CD4-positive, alpha-beta memory T cell (primary cell): ENCODE measurements at places on chromosomes 5 and 9. TPM values are rescaled to one million over a fixed set of nuclear protein-coding genes. Genes with fewer than 3 reads are reported as not detected.

- H3K4me1 ChIP-seq = peaks cover 3% of the 10 kb centered on the region
- H3K36me3 ChIP-seq = no peaks in the 10 kb centered on the region
- peak; percentile 10 for DNase-seq
- H3K27ac ChIP-seq = no peak within 1 kb of the TSS
Measured at GRCh38 chr5:103562453-103563157, at the start of gene NUDT12. Gene NUDT12, minus strand, starts transcription at chr5:103562789. Its CDS starts 2,541 bp downstream, at chr5:103560248.

IFNB1 gene
- polyA plus RNA-seq = not detected

GRCh38 chr9:112194969-112195431 lies 19.9 kb upstream of the SUSD1 start:
- no peak overlapping the region for H3K4me3 ChIP-seq
- DNase-seq = no peak
- no peak overlapping the region for H3K27ac ChIP-seq
- no peaks in the 10 kb centered on the region for H3K27me3 ChIP-seq
- H3K4me1 ChIP-seq = no peaks in the 10 kb centered on the region
- H3K36me3 ChIP-seq = no peaks in the 10 kb centered on the region

CA9 gene
- not detected for polyA plus RNA-seq

DNA sequence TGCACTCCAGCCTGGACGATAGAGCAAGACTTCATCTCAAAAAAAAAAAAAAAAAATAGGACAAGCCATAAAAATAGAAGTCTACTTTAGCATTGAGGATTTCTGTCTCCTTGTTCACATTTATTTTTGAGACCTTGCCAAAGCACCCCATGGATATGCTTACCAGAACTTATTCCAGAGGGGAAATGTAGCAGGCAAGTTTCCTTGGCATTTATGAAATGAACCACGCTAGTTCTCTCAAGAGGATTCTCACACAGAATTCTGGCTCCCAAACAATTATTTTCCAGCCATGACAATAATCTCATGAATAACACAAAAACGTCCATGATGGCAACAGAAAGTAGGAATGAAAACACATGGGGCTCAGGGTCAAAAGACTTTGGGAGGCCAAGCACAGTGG lies 23.4 kb upstream of the GPX8 start:
- H3K27me3 ChIP-seq = no peaks in the 10 kb centered on the region
- H3K27ac ChIP-seq = no peak overlapping the region
- peaks cover 11% of the 10 kb centered on the region for H3K4me1 ChIP-seq
- no peak for DNase-seq
- no peaks in the 10 kb centered on the region for H3K36me3 ChIP-seq
- H3K4me3 ChIP-seq = no peak overlapping the region

MARVELD2 gene
- polyA plus RNA-seq = 1.5 TPM

DNA sequence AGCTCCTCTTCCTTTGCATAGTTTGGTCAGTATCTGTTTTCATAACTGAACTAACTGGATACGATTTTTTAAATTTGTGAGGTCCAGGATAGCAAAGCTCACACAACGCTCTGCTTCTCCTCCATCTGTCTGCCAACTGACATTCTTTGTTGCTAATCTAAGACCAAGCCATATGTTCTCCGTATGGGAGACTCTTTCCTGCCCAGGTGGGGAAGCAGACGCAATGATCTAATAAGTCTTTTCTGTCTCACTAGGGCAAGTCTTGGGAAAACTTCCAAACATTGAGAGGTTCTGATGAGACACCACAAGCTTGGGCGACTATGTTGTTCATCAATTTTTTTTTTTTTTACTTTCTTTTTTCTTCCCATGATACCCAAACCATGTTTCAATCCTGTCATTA lies 558.5 kb downstream of the EFNA5 start:
- no peak for DNase-seq
- no peaks in the 10 kb centered on the region for H3K4me1 ChIP-seq
- no peak overlapping the region for H3K27ac ChIP-seq
- no peak overlapping the region for H3K4me3 ChIP-seq

DNA sequence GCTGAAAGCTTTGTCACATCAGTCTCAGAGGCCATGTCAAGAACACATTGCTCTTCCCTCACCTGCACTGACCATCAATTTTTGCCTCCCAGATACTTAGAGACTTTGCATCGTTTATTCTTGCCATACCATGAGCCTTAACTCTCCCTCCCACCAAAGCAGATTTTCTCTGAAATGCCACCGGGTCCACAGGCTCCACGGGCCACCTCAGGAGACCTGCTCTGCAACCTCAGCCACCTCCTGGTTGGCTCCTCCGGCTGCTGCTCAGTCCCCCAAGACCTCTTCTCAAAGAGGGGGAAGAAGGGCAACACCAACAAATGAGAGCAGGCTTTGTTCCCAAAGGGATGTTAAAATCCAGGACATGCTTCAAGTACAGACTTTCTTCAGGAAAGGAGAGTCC lies 400.5 kb downstream of the SPOCK1 start:
- no peak for DNase-seq
- no peaks in the 10 kb centered on the region for H3K4me1 ChIP-seq
- H3K4me3 ChIP-seq = no peak overlapping the region
- H3K36me3 ChIP-seq = no peaks in the 10 kb centered on the region
- no peaks in the 10 kb centered on the region for H3K27me3 ChIP-seq
- no peak overlapping the region for H3K27ac ChIP-seq

DNA sequence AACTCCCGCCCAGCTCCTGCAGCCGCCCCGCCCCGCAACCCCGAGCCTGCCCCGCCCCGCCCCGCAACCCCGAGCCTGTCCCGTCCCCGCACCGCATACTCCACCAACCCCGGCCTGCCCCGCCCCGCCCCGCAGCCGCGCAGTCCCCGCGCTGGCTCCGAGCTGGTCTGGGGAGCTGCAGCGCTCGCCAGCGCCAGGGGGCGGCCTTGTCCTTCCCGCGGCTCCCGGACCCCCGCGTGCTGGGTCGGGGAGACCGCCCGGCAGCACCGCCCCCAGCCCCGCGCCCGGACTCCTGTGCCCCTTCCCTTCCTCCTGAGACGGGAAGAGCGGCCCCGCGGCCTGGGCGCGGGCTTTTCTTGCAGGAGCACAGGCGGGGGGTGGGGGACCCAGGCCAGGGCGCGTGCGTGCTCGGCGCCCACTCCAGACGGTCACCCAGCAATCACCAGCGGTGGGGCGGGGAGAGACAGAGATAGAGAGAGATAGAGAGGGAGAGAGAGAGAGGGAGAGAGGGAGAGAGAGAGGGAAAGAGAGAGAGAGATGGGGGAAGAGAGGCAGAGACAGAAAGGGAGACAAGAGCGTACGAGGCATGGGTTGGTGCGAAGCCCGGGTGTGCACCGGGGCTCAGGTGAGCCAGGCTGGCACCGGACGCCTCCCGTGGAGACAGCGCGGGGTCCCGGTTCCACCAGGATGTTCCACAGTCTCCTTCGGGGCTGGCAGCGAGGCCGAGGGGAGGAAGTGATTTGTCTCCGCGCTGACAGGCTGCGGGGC lies 14.7 kb upstream of the TMEM250 start:
- H3K36me3 ChIP-seq = no peaks in the 10 kb centered on the region
- no peak for DNase-seq
- peaks cover 7% of the 10 kb centered on the region for H3K4me1 ChIP-seq
- H3K4me3 ChIP-seq = no peak overlapping the region
- peaks cover 4% of the 10 kb centered on the region for H3K27me3 ChIP-seq

GRCh38 chr9:115202181-115202580 lies 84.2 kb upstream of the TNC start:
- H3K36me3 ChIP-seq = no peaks in the 10 kb centered on the region
- no peak overlapping the region for H3K27ac ChIP-seq
- no peak for DNase-seq
- no peaks in the 10 kb centered on the region for H3K27me3 ChIP-seq

DNA sequence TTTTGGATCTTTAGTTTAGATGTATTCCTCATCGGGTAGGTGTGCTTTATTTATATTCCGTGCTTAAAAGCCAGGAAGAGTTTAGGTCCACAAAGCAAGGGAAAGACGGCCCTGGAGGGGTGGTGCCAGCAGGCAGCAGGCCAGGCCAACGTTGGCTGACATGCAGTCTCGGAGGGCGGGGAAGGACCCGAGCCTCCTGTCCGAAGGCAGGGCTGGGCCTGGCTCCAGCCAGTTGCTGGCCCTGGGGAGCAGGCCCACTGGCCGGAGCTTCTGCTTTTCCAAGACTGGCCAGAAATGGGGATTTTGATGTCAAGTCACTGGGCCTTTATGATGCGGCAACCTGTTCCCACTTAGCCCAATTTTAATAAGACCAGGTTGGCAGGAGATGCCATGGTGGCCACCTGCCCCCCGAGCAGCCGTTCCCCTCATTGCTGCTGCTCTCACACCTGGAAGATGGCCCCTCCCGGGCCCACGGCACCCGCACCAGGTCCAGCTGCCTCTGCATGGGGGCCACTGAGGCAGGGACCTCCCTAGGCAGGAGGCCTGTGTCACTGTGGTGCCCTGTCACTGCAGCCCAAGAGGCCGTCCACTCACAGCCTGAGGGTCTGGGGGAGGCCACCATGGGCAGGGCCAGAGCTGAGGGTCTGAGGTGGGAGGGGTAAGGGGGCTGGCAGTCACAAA lies 23.2 kb downstream of the LPCAT1 start:
- H3K4me3 ChIP-seq = no peak overlapping the region
- peaks cover 24% of the 10 kb centered on the region for H3K4me1 ChIP-seq
- H3K27ac ChIP-seq = no peak overlapping the region
- no peak for DNase-seq
- H3K27me3 ChIP-seq = no peaks in the 10 kb centered on the region

GRCh38 chr5:145557345-145557744 lies 277.8 kb downstream of the PRELID2 start:
- H3K36me3 ChIP-seq = no peaks in the 10 kb centered on the region
- DNase-seq = no peak
- H3K4me3 ChIP-seq = no peak overlapping the region
- no peaks in the 10 kb centered on the region for H3K27me3 ChIP-seq
- no peaks in the 10 kb centered on the region for H3K4me1 ChIP-seq

- peak overlapping the region; percentile 38 for H3K4me3 ChIP-seq
- H3K36me3 ChIP-seq = peaks cover 49% of the 10 kb centered on the region
- peak overlapping the region; percentile 90 for H3K27ac ChIP-seq
Measured at GRCh38 chr5:891117-891836, 1.3 kb downstream of the BRD9 start.

- H3K36me3 ChIP-seq = no peaks in the 10 kb centered on the region
- H3K4me3 ChIP-seq = no peak overlapping the region
- H3K27me3 ChIP-seq = no peaks in the 10 kb centered on the region
- DNase-seq = no peak
- H3K4me1 ChIP-seq = no peaks in the 10 kb centered on the region
- H3K27ac ChIP-seq = no peak overlapping the region
Measured at GRCh38 chr9:87263291-87263690, 234.4 kb upstream of the DAPK1 start.

DNA sequence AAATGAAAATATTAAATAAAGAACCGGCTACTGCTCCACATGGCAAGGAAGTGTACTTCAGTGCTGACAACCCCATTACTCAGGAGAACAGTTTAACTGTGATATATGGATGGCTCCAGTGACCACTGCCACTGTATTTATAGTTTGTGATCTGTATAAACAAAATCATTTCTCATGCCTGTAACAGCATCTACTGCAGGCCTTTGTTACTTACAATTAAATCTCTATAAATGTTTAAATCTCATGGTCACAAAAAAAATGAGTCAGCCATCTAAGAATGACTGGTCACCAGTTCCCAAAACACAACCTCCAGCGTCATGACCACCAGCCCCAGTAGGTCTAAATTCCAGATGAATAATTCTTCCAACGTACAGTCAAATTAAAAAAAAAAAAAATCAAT lies 24.6 kb downstream of the SERINC5 start:
- no peak overlapping the region for H3K27ac ChIP-seq
- no peaks in the 10 kb centered on the region for H3K27me3 ChIP-seq
- H3K4me1 ChIP-seq = peaks cover 93% of the 10 kb centered on the region
- DNase-seq = no peak
- H3K36me3 ChIP-seq = no peaks in the 10 kb centered on the region

GRCh38 chr5:90878081-90878480 lies 319.5 kb downstream of the ADGRV1 start:
- H3K36me3 ChIP-seq = no peaks in the 10 kb centered on the region
- H3K27ac ChIP-seq = no peak overlapping the region
- no peak for DNase-seq
- H3K4me1 ChIP-seq = peaks cover 1% of the 10 kb centered on the region
- no peak overlapping the region for H3K4me3 ChIP-seq

GARIN3 gene
- polyA plus RNA-seq = not detected

DNA sequence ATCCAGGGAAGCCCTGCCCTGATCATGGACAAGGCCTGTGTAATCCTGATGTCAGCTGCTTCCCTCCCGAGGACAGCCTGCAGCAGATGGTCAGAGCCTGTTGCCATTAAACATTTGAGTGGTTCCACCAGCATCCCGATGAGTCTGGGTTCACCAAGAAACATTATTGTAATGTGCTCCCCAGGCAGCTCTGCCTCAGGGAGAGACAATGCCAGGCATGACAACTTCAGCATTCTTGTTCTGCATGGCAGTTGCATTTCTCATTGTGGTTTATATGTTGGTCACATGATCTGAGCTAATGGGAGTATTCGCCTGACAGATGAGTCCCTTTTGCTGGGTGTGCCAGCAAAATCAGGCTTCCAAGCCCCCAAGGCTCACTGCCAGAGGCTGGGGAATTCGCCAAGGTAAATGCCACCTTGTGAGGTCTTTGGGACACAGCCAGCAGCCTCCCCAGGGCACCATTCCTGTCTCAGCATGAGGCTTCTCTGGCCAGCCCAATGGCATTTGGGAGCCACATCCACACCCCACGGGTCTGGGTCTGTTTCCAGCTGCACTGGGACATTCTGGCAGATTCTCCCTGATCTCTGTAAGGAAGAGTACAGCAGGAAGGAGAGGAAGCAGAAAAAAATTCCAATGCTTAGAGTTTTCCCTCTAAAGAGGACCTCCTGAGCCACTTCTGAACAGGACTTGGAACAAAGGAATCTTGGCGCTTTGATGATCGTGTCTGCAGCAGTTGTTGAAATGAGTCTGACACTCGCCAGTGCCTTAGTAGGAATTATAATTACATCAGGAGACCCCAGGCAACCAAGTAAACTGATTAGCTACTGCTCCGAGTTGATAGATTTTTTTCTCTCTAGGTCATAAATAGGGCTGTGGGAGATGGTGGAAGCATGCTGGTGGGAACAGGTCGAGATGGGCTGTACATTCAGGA lies 18.7 kb downstream of the KCNIP1 start:
- no peaks in the 10 kb centered on the region for H3K27me3 ChIP-seq
- no peaks in the 10 kb centered on the region for H3K4me1 ChIP-seq
- no peak overlapping the region for H3K4me3 ChIP-seq
- no peak overlapping the region for H3K27ac ChIP-seq
- H3K36me3 ChIP-seq = no peaks in the 10 kb centered on the region

F12 gene
- polyA plus RNA-seq = 2.4 TPM

- no peaks in the 10 kb centered on the region for H3K27me3 ChIP-seq
- no peak for DNase-seq
- H3K4me3 ChIP-seq = no peak overlapping the region
- H3K4me1 ChIP-seq = no peaks in the 10 kb centered on the region
Measured at GRCh38 chr5:172659909-172660628, 19.0 kb downstream of the NEURL1B start.

ACSL6 gene
- 11.1 TPM for polyA plus RNA-seq

GRCh38 chr5:176642675-176643490 lies 4.4 kb upstream of the TSPAN17 start:
- H3K4me3 ChIP-seq = no peak overlapping the region
- DNase-seq = no peak
- no peaks in the 10 kb centered on the region for H3K27me3 ChIP-seq
- H3K4me1 ChIP-seq = peaks cover 13% of the 10 kb centered on the region
- H3K36me3 ChIP-seq = no peaks in the 10 kb centered on the region

S1PR3 gene
- polyA plus RNA-seq = not detected

ORM2 gene
- not detected for polyA plus RNA-seq

GRCh38 chr5:9456435-9457042 lies 89.3 kb downstream of the SEMA5A start:
- no peak overlapping the region for H3K27ac ChIP-seq
- no peak overlapping the region for H3K4me3 ChIP-seq
- H3K27me3 ChIP-seq = no peaks in the 10 kb centered on the region
- H3K4me1 ChIP-seq = no peaks in the 10 kb centered on the region
- no peak for DNase-seq
- no peaks in the 10 kb centered on the region for H3K36me3 ChIP-seq

TMEM171 gene
- 0.68 TPM for polyA plus RNA-seq
